Amniotic stem cell (primary cell): ENCODE measurements at places on chromosomes 6 and 20.

DNA sequence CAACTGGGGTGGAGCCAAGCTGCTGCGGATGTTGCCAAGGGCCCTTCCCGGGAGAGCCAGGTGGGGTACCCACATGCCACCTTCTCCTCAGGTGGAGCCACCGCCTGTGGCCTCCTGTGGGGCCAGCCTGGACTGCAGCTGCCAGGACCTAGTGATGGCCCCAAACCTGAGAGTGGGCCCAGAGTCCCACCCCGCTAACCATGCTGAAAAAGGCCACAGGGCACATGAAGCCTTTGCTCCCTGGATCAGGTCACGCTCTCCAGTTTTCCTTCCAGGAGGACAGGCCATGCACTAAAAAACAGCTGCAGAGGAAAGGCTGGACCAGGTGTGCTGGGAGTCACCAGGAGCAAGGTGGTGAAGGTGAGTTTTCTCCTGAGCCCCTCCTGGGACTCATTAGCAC, 73.9 kb upstream of the SLC22A16 start:
- no peak for DNase-seq

DNA sequence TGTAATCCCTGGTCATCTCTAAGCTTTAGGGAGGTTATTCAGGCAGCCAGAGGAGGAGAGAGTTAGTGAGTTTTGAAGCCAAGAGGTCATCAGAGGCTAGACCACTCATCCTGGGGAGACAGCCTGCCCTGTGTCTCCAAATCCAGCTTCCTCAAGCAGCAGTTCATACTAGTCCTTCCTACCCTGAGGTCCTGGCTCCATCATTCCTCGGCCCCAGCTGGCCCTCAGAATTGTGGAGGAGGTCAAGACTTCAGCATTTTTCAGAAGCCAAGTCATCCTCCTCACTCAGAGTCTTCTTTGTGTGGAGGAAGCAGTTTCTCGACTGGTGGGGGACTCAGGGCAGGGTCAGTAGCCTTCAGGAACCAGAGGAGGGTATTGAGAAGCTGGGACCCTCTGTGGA, 12.4 kb upstream of the KIAA1755 start:
- no peak for DNase-seq

GRCh38 chr6:131070061-131070460, 7.0 kb upstream of the EPB41L2 start:
- no peak for DNase-seq

DNA sequence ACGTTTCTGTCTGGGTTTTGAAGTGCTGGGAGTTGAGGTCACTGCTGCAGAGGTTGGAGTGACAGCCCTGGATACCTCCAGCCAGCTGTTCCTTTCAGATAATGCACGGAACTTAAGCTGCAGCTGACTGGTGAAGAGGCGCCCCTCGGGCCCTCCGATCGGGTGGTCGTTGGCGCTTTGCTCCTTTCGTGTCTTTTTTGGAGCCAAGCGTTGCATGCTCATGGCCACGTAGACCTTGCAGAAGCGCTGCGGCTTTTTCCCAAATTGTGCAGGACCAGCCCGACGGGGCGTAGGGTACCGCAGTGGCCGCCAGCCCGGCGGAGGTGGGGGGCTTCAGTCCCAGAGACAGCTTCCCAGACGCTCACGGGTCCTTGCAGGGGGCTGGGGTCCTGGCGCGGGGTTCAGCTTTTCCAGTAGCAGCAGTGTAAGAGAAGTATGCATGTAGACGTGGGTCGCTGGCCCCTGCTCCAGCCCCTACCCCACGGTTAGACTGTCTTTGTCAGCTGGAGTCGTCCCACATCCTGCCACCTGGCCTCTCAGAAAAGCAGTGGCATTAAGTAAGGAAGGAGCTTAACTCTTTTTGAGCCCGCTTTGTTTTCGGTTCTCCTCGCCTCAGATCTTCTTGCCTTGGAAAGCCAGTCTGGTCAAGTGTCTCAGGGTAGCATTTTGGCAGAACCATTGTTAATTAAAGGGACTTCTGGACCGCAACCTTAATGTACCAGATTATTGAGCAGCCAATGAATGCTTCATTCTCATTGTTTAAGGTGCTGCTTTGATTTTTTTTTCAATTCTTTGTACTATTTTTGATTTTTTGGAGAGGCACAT, 838 bp downstream of the TNFAIP3 start:
- no peak for DNase-seq

DNA sequence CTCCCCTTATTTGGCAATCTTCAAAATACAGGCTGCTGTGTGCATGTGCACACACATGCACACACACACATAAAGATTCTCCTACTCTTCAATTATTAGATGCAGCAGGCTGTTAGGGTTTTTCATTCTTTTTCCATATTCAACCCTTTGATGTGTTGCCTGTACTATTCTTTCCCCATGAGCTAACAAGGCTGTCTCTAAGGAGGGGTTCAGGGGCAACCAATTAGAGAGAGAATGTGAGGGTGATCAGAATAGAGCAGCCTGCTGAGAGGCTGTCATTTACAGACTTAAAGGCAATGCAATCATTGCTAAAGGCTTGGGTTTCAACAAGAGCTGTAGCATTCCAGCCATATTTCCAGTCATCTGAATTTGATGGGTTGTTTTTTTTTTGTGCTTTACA, 467.4 kb upstream of the ID4 start:
- no peak for DNase-seq

DNA sequence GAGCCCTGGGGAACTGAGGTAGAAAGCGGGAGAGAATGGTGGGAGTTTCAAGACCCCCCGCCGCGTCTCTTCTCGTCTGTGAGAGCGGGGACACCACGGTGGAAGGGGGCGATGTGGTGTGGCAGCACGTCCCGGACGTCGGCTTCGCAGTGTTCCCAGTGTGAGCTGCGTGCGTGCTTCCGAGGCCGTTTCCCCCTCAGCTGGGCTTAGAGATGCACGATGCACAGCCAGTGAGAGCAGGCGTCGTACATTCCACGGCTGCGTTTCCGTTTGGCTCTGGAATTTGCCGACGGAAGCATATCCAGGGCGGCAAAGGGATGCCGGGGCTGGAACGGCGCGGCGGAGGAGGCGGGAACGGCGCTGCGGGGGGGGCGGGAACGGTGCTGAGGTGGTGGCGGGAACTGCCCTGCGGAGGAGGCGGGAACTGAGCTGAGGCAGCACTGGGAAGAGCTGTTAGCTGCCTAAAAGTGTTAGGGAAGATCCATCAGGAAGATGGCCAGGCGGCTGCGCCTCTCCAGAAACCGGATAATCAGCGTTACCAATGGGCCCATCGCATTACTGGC, 37.7 kb downstream of the KIF25 start:
- DNase-seq = no peak

GRCh38 chr20:19589787-19590362, 168.2 kb upstream of the RIN2 start:
- no peak for DNase-seq

DNA sequence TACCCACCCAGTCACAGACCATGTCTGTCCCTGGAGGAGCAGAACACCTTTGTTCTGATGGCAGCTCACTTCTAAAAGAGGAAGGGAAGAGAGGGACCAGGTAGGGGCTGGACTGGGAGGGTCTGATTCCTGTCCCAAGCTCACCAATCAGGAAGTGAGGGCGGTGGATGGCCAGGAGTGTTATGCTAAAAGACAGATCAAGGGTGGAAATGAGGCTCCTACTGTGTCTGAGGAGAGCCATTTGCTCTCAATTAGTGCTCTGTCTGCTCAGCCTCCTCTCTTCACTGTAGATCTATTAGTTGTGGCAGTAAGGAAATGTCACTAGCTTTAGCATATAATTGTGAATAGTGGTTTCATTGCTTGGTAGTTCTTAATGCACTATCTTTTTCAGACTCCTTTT, 72.5 kb downstream of the ARMC2 start:
- DNase-seq = no peak

DNA sequence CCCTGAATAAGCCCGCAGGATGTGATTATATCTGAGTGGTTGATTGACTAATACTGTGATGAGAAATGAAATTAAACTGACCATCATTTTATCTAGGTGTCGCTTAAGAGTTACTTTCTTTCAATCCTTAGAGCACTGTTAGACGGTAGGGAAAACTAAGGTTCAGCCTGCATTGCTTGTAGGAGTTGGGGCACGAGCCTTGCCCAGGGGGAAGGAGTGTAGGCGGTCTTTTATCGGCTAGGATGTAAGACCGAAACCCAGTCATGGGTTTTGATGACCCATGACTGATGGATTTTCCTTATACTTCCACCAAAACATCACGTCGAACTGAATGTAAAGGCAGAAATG, 392 bp upstream of the TASP1 start:
- no peak for DNase-seq

- DNase-seq = no peak
Measured at GRCh38 chr6:41625442-41625841, 12.8 kb upstream of the MDFI start.

GRCh38 chr20:46202766-46203509, 84.8 kb downstream of the CD40 start:
- no peak for DNase-seq

DNA sequence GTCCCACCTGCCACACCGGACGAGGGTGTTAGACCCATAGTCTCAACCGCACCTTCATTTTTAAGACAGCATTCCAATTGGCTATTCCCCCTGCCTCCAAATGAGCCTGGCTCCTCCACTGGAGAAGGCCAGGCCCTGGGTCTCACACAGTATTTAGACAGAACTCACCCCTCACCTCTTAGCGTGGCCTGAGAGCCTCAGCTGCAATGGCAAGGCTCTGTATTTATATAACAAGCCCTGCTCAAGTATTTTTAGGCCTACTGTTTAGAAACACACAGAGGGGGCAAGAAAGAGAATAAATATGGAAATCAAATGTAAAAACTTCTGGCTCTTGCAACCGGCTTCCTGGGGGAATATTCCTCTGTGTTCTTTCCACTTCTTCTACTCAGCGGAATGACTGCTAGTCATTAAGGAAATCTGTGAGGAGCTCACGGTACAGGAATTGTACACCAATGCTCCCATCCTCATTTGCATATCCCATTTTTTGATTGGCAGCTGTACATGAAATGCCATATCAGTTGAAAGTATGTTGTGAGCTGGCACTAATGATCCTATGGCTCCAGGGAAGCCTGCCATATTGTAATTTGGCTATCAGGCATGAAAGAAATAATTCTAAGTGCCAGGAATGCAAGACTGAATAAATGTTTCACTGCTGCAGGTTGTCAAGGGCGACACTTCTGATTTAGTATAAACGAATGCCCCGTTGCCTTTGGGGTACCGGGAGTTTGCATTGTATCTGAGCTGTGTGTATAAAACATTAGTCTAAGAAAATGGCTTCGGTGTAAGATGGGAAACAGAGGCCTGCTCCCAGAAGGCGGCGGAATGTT, 207.5 kb downstream of the ZNF217 start:
- no peak for DNase-seq

- no peak for DNase-seq
Measured at GRCh38 chr20:37265152-37265551, 3.5 kb upstream of the GHRH start.

DNA sequence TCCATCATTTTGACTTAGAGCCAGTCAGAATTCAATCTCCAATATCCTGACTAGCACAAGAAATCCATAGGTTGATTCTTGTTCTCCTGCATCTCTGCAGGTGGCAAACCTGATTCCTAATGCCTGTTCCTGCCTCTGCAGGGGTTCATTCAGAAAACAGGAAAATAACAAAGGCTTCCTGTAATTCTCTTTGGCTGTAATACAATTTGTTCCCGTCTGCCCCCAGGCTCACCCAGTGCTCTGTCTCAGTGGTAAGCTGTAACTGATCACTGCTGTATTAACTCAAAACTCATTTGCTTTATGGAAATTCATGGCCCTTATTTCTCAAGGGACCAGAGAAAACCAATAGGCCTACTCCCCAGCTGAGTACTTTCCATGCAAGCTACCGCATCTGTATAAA, 88.6 kb downstream of the OPRM1 start:
- no peak for DNase-seq
